ENCODE measurements at places on chromosomes 11 and 22.

DNA sequence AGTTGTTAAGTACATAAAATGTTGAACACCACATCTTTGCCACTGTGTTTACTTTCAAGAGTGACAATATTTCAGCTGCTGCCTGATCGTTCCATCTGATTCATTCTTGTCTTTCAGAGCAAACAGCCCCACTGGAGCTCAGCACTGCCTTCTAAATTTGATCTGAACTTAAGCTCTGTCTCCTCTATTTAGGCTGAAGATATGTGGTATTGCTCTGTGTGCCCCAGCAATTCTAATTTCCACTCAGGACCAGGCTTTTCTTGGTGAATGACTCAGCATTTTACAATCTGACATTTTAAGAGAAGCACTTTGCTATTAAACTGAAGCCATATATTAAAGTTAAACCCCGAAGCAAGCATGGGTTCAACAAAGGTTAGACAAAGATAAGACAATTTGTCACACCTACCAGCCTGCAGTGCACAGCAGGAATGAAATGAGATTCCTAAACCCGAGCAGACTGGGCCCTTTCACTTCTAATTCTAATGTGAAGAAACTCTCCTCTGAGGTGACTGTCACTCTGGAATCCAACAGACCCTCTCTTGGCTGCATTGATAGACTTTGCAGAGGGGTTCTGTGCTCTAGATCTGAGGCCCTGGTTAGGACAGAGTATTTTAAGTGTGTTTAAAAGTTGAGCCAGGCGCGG is 41.7 kb upstream of the PLET1 start:
- no peak for DNase-seq
- H3K4me3 ChIP-seq = no peak overlapping the region
- peak overlapping the region; percentile 68 for H3K27ac ChIP-seq

DNA sequence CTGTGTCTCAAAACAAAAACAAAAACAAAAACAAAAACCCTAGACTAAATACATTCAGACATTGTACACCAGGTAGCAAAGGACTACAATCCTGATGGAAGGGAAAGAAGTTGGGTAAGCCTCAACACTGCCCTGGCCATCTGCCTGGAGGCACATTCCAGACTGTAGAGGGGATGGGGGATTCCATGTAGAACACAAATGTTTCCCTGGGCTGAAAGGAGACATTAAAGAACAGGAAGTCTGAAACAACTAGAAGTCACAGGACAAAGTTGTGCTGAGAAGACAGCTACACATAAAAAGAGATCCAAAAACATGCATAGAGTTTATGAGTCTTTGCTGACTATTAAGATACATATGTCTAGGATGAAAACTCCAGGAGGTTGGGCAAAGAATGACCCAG is 83.9 kb downstream of the RRAS2 start:
- peak overlapping the region; percentile 10 for H3K27ac ChIP-seq
- no peak overlapping the region for H3K4me3 ChIP-seq
- no peaks in the 10 kb centered on the region for H3K27me3 ChIP-seq
- no peak for DNase-seq
- peaks cover 20% of the 10 kb centered on the region for H3K36me3 ChIP-seq

DNA sequence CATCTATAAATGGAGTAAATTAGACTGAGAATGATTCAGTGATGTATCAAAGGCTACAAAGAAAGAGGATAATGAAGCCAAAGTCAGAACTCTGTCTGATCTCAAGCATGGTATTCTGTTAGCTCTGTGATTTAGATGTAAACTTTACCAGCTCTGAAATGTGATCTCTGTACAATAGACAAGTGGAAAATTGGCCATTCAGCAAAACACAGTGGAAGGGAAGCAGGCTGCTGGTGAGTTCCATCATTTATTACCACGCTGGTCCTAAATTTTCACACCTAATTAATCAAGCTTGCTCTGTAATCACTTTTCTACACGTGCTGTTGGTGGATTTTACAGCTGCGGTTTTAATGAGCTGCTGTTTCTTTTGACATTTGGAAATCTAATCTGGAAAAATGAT is 145.1 kb upstream of the OPCML start:
- no peaks in the 10 kb centered on the region for H3K27me3 ChIP-seq
- DNase-seq = no peak
- no peaks in the 10 kb centered on the region for H3K36me3 ChIP-seq
- no peak overlapping the region for H3K27ac ChIP-seq

- H3K27me3 ChIP-seq = peaks cover 36% of the 10 kb centered on the region
- H3K36me3 ChIP-seq = no peaks in the 10 kb centered on the region
- DNase-seq = no peak
- no peak overlapping the region for H3K4me3 ChIP-seq
These were observed 32.7 kb downstream of the GAB4 start for GRCh38 chr22:16975155-16975885.

- DNase-seq = no peak
- no peaks in the 10 kb centered on the region for H3K36me3 ChIP-seq
- peaks cover 20% of the 10 kb centered on the region for H3K4me1 ChIP-seq
- peaks cover 2% of the 10 kb centered on the region for H3K27me3 ChIP-seq
- no peak overlapping the region for H3K4me3 ChIP-seq
These were observed 397.1 kb downstream of the TBC1D22A start for GRCh38 chr22:47159592-47159991.

GRCh38 chr11:37506531-37506930 is 908.5 kb upstream of the RAG2 start:
- DNase-seq = no peak
- H3K4me1 ChIP-seq = peaks cover 42% of the 10 kb centered on the region
- H3K27me3 ChIP-seq = no peaks in the 10 kb centered on the region
- no peaks in the 10 kb centered on the region for H3K36me3 ChIP-seq

GRCh38 chr11:131910523-131911387 is 540.3 kb downstream of the NTM start:
- DNase-seq = peak; percentile 33
- peaks cover 10% of the 10 kb centered on the region for H3K4me1 ChIP-seq
- no peaks in the 10 kb centered on the region for H3K36me3 ChIP-seq
- H3K27me3 ChIP-seq = peaks cover 53% of the 10 kb centered on the region
- H3K4me3 ChIP-seq = peak overlapping the region; percentile 89
- no peak overlapping the region for H3K27ac ChIP-seq
